ENCODE measurements at places on chromosomes 2 and 18. TPM values are rescaled to one million over a fixed set of nuclear protein-coding genes. Genes with fewer than 3 reads are reported as not detected.

Gene PROC
- 0.39 TPM for total RNA-seq

Gene KCNF1
- total RNA-seq: 0.10 TPM

Gene FKBP1B
- 3.3 TPM for total RNA-seq

Gene NPHP1
- total RNA-seq: 3.2 TPM

Gene FBXO48
- 0.79 TPM for total RNA-seq

Gene KCNG2
- total RNA-seq: 0.49 TPM

Gene TUBA4A
- 35.7 TPM for total RNA-seq

Gene DSC1
- 150 TPM for total RNA-seq

Gene GPC1
- total RNA-seq: 25.4 TPM

Data from skin of body (tissue), 3 donors.